ENCODE measurements at places on chromosomes 13 and 19.

GRCh38 chr13:98672947-98673613, 79.4 kb downstream of the SLC15A1 start:
- peak; percentile 75 for DNase-seq

DNA sequence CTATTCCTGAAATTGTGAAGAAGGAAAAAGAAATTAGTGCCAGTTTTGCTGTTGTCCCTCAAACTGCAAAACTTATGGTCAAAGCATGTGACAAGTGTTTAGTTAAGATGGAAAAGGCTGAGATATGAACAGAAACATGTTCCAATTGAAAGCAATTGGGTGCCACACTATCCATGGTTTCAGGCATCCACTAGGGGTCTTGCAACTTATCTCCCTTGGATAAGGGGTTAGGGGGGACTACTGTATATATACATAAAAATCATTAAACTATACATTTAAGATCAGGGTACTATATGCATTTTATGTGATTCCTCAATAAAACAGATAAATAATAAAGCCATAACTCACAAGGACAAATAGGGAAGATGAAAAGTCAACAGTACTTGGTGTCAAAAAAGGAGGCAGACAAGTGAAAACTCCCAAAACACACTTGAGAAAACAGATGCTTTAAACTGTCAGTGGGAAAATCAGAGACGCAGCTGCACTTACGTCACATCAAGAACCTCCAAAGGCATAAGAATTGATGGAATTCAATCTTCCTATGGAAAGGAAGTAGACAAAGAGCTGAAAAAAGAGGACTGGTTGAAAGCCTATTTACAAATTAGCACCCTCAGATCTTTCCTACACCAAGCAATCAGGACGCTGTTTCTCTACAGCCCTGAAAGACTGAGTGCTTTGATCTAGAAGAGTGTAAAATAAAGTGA, 8.1 kb downstream of the SPART start:
- no peak for DNase-seq

GRCh38 chr19:47723581-47723940, 10.3 kb downstream of the EHD2 start:
- DNase-seq: peak; percentile 79

DNA sequence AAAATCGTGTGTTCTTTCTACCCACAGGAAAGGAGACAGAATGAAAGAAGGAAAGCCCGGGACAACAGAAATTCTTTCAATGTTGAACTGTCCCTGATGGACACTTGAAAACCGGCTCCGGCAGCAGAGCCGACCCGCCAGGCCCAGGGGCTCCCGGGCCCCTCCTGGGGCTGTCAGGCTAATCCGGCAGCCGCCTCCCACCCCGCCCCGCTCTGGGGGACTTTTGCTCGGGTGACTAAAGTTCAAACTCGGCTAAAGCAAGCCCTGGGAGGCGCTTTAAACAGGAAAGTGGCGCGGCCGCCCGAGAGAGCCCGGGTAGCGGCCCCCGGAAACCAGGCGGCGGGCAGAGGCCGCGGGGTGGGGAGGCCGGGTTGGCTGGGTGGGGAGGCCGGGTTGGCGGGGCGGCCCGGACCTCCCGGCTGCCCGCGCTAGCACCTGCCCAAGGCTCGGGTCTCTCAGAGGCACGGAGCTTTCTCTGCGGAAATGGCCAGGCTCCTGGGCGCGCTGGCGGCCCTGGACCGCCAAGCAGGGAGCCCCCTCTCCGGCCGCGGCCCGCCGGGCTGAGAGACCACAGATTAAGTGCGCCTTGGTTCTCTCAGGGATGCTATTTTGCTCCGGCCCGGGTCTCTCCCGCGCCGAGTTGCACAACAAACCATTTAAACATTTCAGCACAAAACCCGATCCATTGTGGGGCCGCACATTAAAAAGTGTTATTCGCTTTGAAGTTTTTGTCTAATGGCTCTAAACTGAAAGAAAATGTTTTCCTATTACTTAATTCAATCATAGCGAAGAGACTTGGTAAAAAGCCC, 2.6 kb upstream of the GSX1 start:
- DNase-seq: no peak

DNA sequence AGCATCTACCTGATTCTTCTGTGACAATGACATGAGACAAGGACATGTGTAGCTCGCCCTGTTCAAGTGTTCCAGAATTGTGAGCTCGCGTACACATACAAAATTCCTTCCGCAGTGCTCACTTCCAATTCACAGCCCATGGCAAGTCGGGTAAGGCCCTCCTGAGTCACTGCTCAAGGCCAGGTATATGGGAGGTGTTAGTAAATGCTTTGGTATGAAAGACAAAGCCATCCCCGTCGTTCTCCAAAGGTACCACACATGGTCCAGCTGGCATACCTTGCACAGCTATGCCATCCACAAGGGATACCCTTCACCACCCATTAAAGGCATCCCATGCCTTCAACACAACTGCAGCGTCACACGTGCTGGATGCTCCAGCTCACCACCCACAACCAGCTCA, 4.4 kb upstream of the ELL start:
- DNase-seq: no peak

DNA sequence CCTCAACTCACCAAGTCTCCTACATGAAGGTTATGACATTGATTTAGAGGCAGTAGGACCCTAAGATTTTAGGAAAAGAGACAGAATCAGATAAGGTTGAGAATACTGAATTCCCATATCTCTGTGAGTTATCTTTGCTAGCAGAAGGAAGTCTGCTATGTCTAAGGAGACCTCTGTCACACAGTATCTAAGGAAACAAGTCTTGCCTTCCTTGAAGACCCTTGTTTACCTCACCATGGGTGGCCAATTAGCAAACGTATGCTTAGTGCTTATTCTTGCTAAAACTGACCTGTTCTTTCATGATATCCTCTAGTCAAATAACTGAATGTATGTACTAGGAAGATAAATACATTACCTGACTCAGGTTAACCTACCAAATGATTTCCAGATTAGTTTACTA, 855.4 kb upstream of the SLITRK1 start:
- no peak for DNase-seq

DNA sequence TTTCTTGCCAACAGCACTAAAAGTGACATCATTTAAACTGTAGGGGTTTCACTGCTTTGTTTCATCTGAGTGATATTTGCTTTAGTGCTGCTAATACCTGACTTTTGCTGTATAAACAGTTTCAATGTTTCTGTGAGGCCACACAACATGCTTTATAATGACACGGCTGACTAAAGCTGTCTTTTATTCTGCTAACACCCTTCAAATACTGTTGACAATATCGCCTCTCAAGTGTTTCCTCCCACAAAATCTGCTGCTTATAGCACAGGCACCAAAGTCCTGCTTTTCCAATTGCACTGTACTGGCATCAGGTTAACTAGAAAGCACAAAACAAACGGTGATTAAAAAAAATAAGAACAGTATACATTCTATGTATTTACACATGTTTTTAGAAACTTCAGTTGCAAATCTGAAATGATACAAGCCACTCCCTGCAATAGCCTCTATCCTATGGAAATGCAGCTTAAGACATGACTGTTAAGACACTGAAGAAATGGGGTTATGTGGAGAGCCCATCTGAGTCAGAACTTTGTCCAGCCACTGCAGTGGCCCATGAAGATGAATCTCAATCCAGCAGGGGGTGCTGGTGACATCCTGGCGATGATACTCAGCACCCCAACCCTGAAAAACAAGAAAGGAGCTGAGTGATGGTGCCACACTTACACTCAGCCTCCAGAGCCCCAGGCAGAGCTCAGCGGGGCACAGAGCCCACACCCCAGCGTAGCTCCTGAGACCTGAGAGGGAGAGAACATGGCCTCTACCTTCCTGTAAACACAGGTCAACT, 29.4 kb downstream of the RFXAP start:
- DNase-seq: no peak

DNA sequence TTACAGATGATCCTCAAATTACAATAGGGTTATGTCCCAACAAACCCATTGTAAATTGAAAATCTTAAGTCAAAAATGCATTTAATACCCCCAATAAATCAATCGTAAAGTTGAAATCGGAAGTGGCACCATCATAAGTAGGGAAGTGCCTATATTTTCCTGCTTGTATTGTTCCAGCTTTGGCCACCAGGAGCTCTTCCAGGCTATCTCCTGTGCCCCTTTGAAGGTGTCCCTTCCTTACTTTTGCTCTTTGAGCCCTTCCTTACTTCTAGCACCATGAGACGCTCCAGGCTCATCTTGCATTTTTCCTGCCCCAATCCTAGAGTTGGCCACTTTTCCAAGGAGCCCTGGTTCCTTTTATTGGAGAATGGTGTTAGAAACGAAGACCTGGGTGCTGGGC, 163.0 kb upstream of the TSC22D1 start:
- no peak for DNase-seq

GRCh38 chr19:38003438-38004185, 96.6 kb downstream of the SIPA1L3 start:
- DNase-seq: peak; percentile 51

DNA sequence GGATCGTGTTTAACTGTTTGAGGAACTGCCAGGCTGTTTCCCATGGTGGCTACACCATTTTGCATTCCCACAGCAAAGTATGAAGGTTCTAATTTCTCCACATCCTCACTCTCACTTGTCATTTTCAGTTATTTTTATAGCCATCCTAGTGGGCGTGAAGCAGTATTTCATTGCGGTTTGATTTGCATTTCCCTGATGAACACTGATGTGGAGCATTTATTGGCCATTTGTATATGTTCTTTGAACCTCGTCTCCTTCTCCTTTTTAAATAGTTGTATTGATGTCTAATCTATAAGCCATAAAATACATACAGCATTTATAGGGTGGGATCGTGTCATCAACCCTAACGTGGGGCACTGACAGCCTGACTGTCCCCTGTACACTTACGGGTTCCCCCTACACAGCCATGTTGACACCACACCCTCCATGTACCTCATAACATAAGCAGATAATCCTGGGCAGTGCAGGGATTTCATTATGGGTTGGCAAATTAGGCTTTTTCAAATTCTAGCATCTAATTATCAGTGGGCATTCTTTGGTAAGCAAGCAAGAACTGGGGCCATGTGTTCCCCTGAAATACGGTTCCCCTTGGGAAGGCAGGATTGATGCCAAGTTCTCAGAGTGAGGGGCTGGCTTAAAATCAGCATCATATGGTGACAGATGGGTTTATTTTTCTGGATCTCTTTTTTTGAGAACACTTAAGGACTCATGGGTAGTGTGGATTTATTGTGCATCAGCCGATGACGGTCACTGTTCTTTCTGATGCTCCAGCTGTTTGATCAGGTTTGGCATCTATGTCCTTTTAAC, 11.6 kb upstream of the ZBTB45 start:
- DNase-seq: no peak
